Posterior vena cava (tissue), 2 donors: ENCODE measurements at places on chromosomes 3 and 15. TPM values are rescaled to one million over a fixed set of nuclear protein-coding genes. Genes with fewer than 3 reads are reported as not detected.

ABCF3 gene
- 38.9 TPM for total RNA-seq

CEMIP gene
- 0.62 TPM for total RNA-seq

- no peak for DNase-seq
Observed at GRCh38 chr15:38257676-38258075, 5.0 kb downstream of the SPRED1 start.

SEMA6D gene
- 7.5 TPM for total RNA-seq
